ENCODE measurements at places on chromosomes 1 and 21.

GRCh38 chr1:94951046-94951445 lies 24.1 kb upstream of the CNN3 start:
- no peak for DNase-seq

- DNase-seq, result no peak
These were observed 141.4 kb upstream of the ARHGEF16 start for GRCh38 chr1:3312898-3313575.

DNA sequence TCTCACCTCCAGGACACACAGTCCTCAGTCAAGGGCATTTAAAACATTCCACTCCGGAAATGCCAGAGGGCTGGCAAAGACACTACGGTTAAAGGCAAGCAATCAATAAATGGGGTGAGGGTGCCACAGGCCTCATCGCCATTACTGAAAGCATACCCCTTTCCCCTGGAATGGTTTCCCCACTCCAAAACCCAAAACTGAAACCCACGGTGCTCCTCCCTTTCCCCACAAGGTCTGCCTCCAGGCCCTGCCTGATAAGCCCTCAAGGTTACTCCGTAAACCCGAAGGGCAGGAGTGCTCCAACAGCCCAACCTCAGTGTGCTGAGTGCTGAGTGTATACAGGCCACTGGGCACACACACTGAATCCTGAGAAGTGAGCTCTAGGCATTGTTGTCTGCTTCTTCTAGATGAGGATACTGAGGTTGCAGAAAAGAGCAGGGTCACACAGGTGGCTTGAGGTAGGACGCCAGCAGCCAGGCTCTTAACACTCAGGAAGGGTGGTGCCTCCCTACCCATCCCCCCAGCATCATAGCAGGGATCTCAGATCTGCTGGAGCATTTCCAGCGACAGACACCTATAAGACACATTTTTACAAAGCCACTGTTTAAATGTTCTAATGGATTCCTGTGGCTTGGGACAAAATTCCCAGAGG lies 29.0 kb downstream of the SSBP3 start:
- no peak for DNase-seq

DNA sequence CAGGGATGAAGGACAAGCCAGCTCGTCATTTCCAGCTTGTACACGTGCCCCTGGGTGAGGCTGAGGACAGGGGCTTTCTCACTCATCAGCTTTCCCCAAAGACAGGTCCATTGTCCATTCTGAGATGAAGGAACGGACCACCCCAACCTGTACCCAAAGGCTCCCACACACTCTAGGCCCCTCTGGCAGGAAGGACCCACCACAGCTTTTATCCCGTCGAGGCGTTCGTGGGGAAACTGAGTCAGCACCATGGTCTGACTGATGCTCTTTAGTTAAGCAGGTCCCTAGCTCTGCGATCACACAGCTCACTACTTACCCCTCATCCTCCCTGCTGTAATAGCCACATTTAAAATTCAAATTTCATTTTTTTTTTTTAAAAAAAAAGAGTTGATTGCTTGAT lies 117.3 kb downstream of the AJAP1 start:
- no peak for DNase-seq

DNA sequence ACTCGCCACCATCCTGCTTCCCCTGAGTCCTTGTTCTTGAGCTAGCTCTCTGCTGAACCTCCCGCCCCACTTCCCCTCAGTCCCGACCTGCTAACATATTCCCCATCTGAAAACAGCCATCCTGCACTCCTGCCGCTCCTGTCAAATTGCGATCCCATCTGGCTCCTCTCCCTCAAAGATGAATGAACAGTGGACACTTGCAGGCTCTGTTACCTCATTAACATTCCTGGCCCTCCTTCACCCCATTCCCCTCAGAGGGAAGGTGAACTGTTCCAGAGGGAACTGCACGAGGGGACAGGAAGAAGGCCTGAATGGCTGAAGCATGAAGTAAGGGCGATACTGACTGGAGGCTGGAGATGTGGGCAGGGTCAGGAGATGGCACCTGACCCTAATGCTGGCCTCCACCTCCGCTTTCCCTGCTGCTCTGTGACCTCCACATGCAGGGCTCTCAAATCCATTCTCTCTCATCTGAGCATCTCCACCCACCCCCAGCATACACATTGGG lies 7.4 kb upstream of the CELSR2 start:
- DNase-seq, result no peak

GRCh38 chr1:172760121-172760520 lies 101.2 kb downstream of the FASLG start:
- DNase-seq, result no peak

- no peak for DNase-seq
These were observed 329.2 kb upstream of the C1orf87 start for GRCh38 chr1:60402816-60403215.

DNA sequence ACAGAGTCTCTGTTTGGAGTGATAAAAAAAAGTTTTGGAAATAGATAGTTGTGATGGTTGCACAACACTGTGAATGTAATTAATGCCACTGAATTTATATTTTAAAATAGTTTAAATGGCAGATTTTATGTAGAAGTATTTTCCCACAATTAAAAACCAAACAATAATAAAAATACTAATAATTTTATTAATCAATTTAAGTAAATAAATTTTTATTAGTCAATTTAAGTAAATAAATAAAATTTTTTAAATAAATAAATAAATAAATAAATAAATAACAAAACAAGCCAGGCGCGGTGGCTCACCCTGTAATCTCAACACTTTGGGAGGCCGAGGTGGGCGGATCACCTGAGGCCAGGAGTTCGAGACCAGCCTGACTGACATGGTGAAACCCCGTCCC lies 4.9 kb upstream of the KDF1 start:
- DNase-seq, result no peak

DNA sequence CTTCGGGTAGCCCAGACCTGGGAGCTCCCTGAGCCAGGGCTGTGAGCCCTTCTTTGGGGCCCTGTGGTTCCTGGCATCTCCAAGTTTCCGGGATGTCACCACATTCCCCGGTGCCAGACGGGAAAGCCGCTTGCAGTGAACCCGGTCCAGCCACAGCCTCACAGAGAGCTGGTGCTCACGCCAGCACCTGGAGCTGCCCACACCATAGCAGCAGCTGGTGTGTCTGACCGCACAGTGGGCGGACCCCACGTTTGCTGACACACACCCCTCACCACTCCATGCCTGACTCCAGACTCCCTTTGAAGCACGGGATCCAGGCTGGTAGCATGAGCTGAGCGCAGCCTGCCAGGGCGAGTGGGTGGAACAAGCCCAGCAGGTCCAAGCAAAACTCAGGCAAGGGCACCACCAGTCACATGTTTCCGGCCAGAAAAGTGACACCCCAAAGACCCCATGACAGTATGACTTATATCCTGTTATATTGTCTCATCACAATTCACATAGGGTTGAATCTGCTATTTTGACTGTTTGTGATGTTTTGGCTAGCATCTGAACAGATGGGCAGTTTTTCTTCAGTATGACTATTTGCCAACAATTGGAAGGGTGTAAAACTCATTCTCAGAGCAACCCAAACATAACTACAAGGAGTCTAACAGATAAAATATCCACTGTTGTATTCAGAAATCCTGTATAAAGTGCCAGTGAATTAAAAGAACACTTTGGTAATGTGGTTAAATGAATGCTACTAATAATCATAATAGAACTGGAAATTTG lies 285.4 kb downstream of the SMYD3 start:
- no peak for DNase-seq

DNA sequence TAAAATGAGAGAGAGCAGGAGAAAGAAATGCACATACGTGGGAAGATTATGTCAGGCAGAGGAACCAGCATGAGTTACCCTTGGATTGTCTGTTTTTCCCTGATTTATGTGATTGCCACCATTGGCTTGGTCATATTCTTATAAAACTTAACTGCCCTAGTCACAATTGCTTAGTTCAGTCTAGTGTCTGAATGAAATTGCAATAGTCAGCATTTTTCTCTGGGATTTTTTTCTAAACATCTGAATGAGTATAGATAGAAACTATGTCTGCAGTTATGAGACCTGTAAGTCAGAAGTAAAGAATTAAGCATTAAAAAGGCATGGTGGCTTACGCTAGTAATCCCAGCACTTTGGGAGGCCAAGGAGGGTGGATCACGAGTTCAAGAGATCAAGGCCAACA lies 889.8 kb downstream of the PLA2G4A start:
- no peak for DNase-seq

DNA sequence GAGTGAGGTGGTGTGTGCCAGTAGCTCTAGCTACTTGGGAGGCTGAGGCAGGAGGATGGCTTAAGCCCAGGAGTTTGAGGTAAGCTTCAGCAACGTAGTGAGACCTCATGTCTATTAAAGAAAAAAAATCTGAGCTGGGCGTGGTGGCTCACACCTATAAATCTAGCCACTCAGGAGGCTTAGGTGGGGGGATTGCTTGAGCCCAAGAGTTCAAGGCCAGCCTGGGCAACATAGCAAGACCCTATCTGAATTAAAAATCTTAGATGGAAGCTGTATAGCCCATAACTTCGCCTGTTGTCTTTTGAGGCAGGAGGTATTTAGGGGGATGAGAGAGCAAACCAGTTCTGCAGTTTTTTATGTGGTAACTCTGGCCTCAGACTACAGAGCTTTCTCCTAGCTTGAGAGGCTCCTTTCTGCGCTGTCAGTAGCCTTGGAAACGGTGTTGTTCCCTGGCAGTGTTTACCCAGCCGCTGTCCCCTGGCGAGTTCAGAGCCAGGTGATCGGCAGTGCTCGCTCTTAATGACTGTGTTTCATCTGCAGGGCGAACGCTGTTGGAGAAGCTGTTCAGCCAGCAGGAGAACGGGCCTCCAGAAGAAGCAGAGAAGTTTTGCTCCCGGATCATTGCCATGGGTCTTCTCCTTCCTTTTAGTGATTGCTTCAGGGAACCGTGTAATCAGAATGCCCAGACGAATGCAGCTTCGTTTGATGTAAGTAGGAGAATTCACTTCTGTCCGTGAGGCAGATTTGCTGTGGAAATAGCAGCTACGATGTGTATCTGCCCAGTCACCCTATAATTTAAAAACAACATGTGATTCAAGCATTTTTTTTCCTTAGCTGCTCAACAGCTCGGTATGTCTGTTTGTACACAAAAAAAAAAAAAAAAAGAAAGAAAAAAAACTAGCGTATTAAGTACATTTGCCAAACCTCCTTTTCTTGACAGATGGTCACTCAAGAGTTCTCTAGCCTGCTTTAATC lies 31.2 kb downstream of the FMN2 start:
- peak; percentile 96 for DNase-seq

DNA sequence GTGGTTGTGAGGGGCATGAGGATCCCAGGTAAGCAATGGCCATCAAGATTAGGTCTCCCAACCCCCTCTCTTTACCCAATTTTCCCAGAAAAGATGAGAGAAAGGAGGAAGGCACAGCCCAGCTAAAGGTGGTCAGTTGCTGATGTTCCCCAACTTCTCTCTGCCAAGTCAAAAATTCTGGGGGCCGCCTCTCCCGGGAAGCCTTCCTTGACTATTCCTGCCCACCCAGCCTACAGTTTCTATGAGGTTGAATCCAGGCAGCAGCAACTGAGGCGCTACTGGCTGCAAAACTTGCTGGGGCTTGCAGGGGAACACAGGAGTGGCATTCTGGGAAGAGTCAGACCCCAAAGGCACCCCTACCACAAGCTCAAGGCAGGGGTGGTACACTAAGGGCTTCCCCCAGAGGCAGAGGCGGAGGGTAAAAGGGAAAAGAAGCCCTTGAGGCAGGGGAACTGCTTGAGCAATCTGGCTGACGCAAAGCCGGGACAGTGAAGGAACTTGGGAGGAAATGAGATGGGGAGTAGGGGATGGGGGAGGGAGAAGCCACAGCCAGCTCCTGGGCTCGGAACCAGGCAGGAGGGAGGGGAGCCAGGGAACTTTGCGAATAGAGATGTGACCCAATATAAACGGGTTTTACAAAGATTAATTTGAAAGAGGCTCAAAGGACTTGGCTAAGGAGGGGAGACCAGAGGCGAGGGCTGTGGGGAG lies 31.2 kb downstream of the SDC3 start:
- DNase-seq, result no peak

DNA sequence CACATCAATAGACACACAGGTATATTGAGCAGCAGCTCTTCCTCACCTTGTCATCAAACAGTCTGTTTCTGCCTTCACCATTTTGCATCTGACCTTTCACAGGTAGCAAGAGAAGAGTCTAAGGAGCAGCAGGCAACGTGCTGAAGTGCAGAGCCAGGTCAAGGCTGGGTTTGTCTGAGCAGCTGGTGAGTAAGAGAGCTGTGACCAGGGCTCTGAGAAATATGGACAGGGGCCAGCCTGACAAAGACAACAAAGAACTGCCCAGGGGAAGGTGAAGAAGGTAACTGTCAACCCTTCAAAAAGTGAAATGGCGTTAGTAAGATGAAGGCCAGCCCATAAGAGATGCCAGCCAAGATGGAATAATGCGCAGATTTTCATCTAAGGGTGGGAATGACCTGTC lies 58.9 kb upstream of the LRRC8D start:
- no peak for DNase-seq

DNA sequence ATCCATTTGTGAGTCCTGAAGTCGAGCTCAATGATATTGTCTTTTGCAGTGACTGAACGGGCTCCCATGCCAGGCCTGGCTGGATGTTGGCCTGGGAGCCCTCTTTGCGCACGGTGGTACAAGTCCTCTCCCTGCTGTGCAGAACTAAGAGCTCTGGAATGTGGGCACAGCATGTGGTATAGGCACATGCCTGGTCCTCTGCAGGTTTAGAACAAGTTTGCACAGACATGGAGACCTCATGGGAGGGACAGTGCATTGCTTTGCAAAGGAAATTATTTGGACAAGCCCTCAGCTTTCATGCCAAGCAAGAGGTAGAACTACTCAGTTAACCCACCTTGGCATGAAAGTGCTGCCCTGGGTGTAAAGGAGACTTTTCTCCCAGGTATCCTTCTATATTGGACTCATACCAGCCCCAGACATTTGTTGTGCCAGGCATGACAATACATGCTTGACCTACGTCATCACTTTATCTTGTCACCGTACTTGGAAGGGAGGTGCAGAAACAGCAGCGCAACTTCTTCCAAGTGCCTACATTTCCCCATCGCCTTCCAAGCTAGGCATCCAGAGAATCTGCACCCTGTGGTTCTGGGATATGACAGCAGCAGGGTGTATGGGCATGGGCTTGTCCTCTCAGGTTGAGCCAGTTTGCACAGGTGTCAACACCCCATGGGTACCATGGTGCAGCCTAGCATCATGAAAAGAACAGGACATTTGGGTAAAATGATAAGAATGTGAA lies 37.6 kb upstream of the MRPS6 start:
- no peak for DNase-seq

- no peak for DNase-seq
These were observed 1.1 kb downstream of the TMPRSS2 start for GRCh38 chr21:41506611-41507520.

GRCh38 chr1:110897681-110898080 lies 24.7 kb downstream of the CD53 start:
- DNase-seq, result no peak

DNA sequence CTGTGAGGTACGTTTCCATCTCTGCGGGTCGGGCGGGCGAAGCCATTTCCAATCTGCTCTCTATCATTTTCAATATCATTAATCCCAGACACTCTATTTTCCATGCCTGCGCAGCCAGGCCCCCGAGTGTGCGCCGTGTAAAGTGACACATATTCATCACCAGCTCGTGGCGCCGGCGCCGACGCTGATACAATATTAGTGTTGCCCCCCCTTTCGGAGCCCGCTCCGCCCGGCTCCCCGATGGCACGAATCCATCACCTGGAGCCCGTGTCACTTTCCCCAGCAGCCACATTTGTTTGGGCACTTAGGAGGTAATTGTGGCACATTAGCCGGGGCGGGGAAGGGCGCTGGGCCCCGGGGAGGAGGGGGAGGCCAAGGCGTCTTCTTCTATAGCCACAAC lies 33.7 kb upstream of the DMBX1 start:
- DNase-seq, result peak; percentile 51

- no peak for DNase-seq
These were observed 129.8 kb downstream of the ZP4 start for GRCh38 chr1:237760951-237761350.
